ENCODE measurements at places on chromosomes 2 and 18.

DNA sequence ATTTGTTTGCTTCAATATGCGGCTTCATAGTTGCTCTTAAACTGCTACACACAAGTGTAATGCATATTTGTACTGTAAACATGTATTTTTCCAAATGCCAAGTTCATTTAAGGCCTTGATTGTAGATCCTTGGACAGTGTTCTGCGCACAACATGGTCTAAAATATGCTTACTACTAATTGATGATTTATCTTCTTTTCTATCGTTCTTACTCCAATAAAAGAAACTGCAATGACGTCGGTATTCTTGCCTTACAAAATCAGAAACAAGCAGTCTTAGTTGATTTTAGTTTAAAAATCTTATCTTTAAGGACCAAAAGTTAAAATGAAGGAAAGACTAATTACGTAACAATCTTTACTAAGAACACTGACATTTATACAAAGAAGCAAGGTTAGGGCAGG is 224.3 kb upstream of the SMAD7 start:
- DNase-seq: no peak

GRCh38 chr18:23452347-23452727 is 750 bp upstream of the RIOK3 start:
- no peak for DNase-seq

DNA sequence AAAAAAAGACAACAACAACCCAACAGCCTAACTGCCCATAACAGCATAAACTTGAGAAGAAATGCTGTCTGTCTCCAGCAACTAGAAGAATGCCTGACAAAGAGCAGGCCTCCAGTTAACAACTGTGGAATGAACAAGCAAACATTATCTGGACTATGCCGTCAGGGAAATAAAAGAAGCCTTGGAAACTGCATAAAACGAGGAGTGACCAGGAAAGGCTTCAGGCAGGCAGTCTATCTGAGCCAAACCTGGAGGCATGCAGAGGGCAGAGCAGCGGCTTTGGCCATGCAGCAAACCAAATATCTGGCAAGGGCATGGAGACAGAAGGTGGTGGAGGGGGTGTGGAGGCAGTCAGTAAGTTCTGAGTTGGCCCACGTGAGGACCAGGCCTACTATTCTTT is 11.1 kb downstream of the HES6 start:
- no peak for DNase-seq

- DNase-seq: no peak
Observed at GRCh38 chr18:11071300-11071699, 78.1 kb downstream of the PIEZO2 start.

GRCh38 chr2:101706819-101707177 is 9.3 kb downstream of the MAP4K4 start:
- no peak for DNase-seq

Data from H4 (cell line).